ENCODE measurements at places on chromosomes 2 and 18. TPM values are rescaled to one million over a fixed set of nuclear protein-coding genes. Genes with fewer than 3 reads are reported as not detected.

GRCh38 chr2:111121828-111122630, 1.3 kb downstream of the BCL2L11 start:
- DNase-seq, result peak; percentile 91

DNA sequence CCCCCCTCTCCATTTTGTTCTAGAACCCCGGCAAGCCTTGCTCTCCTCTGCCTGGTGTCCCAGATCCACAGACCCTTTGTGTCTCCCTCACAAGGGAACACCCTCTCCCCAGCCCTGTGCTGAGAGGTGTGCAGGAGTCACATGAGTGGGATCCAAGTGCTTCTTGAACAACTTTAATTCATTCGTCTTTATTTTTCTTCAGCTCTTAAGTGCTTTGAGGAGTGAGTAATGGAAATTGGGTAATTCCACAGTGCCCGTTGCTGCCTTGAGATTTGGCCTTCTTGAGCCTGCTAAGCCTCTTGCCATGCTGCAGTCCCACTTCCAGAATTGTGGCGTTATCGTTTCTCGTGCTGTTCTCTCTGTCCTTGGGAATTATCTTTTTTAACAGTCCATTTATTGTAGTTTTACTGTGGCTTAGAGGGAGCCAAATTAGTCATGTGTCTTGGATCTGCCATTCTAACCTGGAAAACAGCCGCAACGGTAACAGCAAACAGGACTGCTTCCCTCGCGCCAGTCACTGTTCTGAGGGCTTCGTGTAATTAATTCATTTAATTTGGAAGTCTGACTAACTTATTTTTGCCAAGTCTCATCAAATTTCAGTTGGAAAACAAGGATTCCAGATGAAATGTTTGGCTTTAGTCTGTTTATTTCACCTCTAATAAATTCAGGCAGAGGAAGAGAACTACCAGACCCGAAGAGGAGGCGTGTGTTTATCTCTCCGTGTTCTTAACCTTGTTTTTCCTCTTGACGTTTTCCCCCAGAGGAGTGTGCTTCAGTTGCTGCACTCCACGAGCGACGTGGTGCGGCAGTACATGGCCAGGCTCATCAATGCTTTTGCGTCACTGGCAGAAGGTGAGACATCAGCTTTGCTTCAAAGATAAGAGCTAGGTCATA, 72.0 kb downstream of the ARMC9 start:
- no peak for DNase-seq

GRCh38 chr2:190748966-190749365, 100.1 kb downstream of the NAB1 start:
- DNase-seq, result no peak

DNA sequence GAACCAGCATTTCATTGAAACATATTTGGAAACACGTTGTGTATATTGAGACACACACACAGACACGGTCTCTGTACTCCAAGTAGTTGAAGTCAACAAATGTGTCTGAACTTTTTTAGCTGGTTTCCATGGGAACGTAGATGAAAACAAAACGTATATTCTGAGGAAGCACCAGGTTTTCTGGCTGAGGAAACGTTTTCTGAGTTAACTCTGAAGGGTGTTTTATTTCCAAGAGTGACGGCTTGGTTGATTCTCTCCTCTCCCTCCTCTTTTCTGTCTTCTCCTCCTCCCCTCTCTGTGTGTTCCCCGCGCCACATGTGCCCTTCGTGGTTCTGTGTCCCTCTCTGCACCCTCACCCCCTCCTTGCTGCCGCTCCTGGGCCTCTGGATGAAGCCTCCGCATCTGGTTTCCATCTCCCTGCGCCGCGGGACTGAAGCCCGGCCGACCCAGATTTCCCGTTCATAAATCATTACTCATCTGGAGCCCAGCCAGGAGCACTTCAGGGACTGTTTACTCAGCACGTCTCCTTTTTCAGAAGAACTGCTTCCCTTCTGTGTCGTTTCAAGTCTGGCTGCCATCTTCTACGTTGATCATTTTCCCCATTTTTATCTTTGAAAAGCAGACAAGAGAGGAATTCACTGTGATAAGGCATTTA, 122.7 kb downstream of the COL6A3 start:
- DNase-seq, result peak; percentile 91

DNA sequence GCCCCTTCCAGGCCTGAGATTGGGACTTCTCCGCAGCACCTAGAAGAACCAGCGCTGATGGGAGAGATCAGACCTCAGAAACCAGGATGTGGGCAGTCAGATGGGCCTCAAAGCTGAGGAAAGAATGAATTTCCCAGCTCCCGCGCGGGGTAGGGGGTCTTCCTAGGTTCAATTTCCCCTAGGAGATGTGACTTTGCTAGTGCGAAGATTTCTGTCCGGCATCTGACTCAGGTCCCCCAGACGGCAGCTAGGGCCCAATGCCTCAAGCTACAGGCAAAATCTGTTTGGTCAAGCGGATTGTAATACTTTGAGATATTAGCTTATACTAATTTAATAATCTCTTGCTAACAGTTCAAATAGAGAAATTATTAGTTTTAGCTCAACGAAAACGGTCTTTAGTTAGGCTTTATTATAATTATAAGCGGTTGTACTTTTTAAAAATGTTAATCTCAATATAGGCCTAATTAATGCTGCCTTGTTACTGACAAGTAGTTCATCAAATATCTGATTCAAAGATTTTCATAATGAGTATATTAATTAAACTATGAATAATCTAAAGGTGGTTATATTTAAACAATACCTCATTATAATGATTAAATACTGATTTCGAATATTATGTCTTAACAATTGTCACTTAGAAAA, 5.8 kb downstream of the DLX1 start:
- DNase-seq, result no peak

- DNase-seq, result no peak
Measured at GRCh38 chr2:7703048-7703447, 785.8 kb downstream of the RNF144A start.

- DNase-seq, result no peak
Measured at GRCh38 chr2:40432921-40433483, 18.9 kb downstream of the SLC8A1 start.

EHD3 gene
- 1.5 TPM for total RNA-seq

NT5C1B gene
- not detected for total RNA-seq

NEU2 gene
- not detected for total RNA-seq
